ENCODE measurements at places on chromosomes 2 and 18.

DNA sequence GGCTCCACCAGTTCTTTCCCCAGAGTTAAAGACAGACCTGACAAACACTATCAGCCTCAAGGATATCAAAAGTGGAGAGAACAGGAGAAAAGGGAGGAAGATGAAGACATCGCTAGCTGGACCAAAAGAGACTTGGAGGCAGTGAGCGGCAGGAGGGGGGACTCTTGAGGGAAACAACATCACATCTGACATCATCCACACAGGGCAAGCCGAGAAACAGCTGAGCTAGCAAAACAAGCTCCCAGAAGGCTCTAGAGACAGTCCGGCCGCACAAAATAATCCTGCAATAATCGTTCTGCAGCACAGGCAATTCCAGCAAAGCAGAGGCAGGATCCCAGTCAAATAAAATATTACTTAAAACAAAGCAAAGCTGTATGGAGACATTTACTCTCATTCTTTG, 239.8 kb downstream of the EN1 start:
- no peak for DNase-seq

GRCh38 chr18:2223849-2224248, 347.5 kb downstream of the METTL4 start:
- DNase-seq = no peak

DNA sequence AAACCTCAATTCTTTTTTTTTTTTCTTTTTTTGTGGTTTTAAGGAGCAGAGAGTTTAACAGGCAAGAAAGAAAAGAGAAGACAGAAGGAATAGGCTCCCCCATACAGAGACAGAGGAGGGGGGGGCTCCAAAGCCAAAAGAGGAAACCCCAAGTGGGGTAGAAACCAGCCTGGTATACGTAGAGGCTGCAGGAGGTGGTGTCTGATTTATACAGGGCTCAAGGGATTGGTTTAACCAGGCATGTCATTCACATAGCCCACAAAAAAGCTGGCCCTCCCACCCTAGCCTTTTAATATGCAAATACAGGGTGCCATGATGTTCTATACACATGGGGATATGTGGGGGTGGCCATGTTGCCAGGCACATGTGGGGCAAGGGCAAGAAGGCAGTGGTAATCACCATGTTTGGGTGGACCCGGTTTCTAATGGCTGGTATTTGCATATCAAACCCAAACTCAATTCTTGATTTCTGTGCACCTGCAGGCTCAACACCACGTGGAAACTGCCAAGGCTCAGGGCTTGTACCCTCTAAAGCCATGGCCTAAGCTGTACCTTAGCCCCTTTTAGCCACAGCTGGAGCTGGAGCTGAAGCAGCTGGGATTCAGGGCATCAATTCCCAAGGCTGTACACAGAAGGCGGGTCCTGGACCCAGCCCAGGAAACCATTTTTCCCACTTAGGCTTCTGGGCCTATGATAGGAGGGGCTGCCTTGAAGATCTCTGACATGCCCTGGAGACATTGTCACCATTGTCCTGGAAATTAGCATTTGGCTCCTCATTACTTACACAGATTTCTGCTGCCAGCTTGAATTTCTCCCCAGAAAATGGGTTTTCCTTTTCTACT, 170.3 kb downstream of the MAIP1 start:
- DNase-seq = no peak

GRCh38 chr2:19725392-19725791, 176.4 kb downstream of the TTC32 start:
- DNase-seq = no peak

DNA sequence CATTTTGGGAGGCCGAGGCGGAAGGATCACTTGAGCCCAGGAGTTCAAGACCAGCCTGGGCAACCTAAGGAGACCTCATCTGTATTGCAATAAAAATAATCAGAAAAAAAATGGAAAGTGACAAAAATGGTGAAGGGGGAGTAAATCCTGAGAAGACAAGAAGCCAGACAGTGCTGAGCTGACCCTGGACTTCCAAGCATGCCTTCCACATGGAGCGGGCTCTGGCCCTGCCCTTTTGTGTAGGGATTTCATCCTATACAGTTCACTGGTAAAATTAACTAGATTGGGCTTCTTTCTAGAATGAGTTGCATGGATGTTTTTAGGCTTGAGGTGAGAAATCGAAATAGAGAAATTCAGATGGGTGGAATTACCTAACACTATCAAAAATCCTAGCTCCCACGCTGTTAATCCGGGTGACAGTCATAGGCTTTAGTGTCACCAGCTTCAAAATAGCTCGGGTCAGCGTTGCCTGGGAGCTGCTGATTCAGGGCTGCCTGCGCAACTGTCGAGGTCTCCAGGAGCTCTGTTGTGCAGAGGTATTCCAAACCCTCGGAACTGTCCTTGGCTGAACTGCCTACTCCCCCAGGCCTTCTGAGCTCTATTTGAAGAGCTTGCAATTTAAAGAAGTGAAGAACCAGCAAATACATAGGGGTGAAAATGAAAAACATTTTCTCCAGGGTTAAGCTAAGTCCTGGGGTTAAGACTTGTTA, 21.5 kb upstream of the ZNF532 start:
- no peak for DNase-seq

DNA sequence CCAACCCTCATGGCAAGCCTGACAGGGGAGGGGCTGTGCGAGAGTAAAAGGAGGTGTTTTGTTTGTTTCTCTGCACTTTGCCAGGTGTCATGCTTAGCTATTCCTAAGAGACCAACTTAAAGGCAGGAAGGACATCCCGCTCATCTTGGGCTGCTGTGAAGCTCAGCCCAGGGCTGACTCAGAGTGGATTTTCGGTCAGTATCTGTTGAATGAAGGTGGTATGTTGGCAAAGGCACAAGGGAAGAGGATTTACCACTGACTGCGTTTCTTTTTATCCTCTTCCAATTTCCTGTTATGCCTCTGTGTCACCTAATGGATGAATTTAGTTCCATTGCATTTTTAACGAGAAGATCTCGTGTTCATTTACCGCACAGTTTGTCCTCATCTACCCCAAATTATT, 18.9 kb downstream of the TRPM8 start:
- DNase-seq = no peak

GRCh38 chr2:46067501-46068305, 229.5 kb upstream of the EPAS1 start:
- DNase-seq = no peak

GRCh38 chr2:168039881-168040280, 207.5 kb downstream of the STK39 start:
- DNase-seq = no peak

Data from activated CD8-positive, alpha-beta T cell treated with anti-CD3 and anti-CD28 coated beads, Interleukin-2, amount 10 ng/mL, durations not matched to agents 7 days and 5 days (primary cell).